ENCODE measurements at places on chromosomes 1 and 21. TPM values are rescaled to one million over a fixed set of nuclear protein-coding genes. Genes with fewer than 3 reads are reported as not detected.

Gene NHLH1
- 0.46 TPM for total RNA-seq

DNA sequence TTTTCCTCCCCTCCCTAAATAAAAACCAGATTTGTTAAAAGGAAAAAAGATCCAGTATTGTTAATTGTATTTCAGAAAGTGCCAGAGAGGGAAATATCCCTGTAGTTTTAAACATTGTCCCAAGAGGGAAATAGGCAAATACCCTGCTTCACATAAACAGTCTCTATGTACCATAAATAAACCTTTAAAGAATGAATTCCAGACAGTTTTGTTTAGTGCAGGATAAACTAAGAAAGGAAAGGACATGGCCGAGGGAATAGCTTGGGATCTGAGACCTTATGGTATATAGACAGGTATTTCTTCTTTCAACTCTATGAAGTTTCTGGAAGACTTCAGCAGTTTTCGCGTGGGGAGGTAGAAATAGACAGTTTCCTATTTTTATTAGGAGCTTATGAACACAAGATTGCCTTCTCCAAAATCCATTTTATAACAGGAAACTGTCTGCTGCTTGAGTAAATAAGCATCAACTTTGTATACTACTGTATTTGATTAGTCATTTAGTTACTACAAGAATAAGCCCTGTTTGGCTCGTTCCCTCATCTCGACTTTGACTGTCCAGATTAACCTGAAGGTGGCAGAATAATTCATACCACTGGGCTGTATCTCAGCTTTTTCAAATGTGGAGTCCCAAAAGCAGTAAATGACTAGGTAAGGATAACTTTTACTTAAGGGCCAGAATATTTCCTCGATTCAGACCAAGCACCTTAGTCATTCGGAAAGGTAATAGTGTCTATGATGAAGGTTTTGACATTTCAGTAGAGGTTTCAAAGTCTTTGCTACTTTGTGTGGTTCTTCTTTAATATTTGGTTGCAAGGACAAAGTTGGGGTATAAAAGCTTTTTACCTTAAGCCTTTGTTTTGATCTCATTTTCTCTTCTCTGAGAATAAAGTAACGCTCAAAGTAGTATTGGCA lies 177.5 kb downstream of the VPS13D start:
- DNase-seq: no peak

- DNase-seq: no peak
Observed at GRCh38 chr1:14778898-14779865, 180.7 kb downstream of the KAZN start.

Gene NBPF4
- total RNA-seq: not detected

GRCh38 chr1:10074059-10074851 lies 41.5 kb downstream of the UBE4B start:
- DNase-seq: no peak

Gene GCSAML
- 2.3 TPM for total RNA-seq

- DNase-seq: no peak
Observed at GRCh38 chr1:36154765-36155407, 1.1 kb upstream of the MAP7D1 start.

Gene KLF17
- total RNA-seq: 0.24 TPM

Gene ARHGAP30
- total RNA-seq: 9.8 TPM

Gene GUCA2B
- total RNA-seq: not detected

DNA sequence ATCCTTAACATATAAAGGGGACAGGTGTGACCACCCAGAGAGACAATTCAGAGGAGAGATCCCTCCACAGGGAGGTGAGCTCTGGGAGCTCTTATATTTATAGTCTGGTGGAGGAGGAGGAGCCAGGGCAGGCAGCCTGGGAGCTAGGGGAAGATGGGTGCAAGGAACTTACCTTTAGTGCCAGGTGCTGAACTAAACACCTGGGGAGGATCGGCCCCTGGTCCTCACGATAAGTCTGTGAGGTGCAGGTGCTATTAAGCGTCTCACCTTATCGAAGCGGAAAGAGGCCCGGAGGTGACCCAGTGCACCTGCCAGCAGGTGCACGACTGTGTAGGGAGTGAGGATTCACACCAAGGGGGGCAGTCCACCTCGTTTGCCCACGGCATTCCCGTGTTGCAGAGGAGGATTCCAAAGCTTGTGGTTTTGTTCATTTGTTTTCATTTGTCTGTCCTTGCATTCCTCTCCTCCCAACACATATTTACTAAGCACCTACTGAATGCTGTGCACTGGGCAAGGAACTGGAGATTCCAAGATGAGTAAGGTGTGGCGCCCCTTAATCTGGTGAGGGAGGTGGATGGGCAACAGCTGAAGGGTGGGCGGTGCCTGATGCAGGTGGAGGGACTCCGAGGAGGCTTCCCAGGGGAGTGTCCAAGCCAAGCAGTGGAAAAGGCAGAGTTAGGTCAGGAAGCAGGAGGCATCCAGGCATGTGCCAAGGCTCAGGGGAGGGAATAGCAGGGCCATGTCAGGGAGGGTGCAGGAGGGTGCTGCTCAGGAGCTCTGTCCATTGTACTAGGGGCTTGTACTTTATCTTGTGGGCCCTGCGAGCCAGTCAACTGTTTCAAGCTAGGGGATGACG lies 11.5 kb downstream of the ARHGEF10L start:
- DNase-seq: no peak
